SW 1271 (cell line): ENCODE measurements at places on chromosomes 6 and 20.

DNA sequence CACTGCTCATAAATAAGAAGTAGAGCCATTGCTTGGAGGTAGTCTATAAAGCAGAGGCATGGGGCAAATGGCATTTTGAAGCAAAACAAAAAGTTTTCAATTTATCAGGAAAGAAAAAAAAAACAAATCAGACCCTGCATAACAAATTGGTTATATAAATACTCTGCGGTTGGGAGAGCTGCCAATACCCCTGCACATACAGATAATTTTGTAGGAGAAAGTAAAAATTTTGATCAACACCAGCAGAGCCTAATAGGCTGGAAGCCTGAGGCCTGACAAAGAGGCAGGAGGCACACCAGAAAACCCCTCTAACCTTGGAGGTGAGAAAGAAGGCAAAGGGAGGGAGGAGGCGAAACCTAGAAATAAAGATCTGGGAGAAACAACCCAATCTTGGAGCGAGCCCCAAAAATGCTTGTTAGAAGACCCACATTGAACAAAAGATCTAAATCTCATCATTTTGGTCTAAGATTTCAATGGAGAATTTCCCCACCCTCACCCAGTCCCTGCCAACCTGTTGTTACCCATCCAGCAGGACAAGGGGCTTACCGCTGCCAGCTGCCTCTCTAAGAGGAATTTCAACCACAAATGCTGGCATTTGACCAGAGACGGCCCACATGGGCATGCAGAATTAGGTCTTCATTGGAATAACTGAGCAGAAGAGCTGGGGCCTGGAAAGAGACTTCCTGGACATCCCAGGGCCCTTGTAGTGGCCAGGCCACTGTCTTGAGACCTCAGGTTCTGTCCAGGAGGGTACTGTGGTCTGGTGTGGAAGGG, 28.4 kb downstream of the FOXA2 start:
- DNase-seq = no peak

GRCh38 chr6:9532621-9533557, 882.0 kb downstream of the TFAP2A start:
- peak; percentile 29 for DNase-seq

- DNase-seq = no peak
Observed at GRCh38 chr20:34871966-34872621, 562 bp downstream of the GGT7 start.

DNA sequence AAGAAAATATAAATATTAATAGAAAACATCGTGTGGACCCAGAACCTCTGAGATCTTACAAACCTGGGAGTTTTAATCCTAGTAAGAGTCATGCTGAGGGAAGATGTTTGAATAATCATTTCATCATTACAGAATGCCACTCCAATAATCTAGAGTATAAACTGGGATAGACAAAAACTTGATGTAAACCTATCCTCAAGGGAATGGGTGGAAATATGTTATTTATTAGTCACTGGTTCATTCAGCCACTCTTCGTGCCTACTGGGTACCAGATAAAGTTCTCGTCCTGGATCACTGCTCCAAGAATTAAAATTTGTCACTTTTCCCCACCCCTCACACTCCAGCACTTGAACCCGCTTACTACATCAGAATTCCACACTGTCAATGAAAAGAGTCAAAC, 7.7 kb downstream of the HLA-B start:
- DNase-seq = no peak

DNA sequence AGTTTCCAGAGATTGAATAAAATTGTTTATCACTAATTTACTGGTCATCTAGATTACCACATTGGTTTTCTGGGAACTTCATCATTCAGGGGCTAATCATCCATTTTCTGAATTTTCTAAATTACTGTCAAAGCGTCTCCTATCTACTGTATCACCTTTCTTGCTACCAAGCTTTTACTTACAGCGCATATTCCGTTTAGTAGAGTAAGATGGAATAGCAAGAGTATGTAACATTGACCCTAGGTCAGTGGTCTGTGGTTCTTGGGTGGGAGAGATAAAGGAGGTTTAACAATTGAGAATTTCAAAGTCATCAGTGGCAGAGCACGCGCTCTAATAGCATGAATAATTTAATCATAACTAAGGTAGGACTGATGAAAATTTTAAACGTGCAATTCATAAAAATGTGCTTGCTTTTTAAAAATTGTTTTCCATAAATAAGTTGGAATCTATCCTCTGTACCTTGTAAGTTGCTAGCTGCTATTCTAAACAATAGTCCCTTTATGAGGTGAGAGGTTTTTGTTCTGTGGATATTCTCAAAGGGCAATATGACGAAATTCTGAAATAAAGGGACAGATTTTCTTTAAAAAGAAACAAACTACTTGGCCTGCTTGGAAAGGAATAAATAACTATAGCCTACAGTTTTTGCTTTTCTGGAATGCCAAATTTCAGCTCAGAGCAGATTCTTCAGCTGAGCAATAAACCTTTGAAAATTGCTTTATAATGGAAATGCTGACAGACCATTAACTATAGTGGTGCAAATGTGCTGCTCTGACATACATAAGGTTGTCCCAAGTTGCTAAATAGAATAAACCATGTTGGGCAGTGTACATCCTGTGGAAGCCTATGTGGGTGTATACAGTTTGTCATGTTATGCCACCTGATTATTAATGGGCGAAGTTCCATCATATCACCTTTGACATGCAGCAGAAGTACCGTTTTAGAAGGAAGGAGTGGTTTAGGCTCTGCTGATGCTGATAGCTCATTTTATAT, 84.1 kb downstream of the ZFAND3 start:
- DNase-seq = no peak

- DNase-seq = no peak
Observed at GRCh38 chr6:128558021-128558420, 37.6 kb upstream of the PTPRK start.

- DNase-seq = no peak
Observed at GRCh38 chr6:135228486-135228885, 47.4 kb downstream of the MYB start.

- DNase-seq = no peak
Observed at GRCh38 chr6:34308483-34308882, 59.7 kb upstream of the SMIM29 start.

GRCh38 chr20:20452254-20452676, 84.4 kb downstream of the INSM1 start:
- DNase-seq = no peak

DNA sequence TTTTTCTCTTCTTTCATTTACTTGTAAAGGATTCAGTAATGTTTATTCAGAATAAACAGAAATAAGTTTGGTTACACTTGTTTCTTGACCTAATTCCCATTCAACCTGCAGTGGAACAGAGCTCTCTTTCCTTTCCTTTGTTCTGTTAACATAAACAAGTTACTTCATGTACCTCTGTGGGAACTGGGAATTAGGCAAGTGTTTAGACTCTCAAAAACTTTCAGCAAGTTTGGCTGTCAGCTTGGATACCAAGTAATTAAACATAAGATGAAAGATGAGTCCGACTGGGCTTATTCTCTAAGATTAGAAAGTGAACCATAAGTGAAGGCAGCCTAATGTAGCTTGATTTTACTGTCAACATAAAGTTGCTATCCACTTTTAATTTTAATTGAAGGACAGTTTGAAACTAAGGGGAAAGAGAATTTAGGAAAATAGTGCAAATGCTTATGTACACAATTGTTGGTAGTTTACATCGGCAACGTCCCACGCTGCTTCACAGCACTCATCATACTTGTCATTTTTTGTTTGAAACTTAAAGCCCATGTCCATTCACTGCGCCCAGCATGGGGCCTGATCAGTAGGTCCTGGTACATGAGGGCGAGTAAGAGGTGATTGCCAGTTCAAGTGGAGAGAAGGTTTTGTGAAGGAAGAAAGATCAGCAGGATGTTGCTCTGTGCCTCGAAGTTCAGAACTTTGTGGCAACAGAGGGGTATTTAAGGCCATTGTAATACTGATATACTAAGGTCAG, 113.0 kb downstream of the PLEKHG1 start:
- no peak for DNase-seq

DNA sequence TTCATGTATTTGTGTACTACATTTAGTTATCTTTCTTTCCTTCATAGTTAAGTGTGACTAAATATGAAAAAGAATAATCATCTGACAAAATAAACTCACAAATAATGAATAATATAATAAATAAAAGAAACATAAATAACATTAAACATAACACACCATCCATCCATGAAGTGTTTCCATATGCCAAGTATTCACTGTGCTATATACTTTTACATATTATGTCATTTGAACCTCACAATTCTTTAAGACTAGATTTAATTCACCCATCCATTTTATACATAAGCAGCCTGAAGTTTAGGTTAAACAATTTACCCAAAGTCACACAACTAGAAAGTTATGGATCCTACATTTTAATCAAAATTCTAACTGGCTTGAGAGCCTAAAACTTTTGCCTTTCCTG, 549.4 kb upstream of the HS3ST5 start:
- DNase-seq = no peak

- no peak for DNase-seq
Observed at GRCh38 chr6:110298916-110299315, 59.2 kb downstream of the METTL24 start.

DNA sequence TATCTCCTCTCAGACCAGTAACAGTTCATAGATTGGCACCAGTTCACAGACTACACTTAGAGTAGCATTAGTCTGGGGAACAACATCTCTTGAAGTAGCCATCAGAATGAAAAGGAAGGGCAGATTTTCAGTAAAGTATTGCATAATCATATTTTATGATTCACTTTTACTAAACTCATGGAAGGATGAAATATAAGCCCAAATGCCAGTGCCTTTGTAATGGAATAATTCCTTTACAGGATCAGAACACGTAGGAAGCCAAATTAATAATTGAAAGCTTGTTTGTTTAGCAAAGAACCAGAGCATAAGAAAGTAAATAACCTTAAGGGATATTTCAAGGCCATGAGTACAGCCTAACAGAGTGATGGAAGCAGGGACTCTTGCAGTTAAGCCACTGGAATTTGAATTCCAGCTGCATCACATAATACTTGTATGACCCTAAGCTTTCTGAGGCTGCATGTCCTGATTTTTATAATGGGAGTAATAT, 11.4 kb upstream of the LOC128125822 start:
- DNase-seq = no peak

- DNase-seq = no peak
Observed at GRCh38 chr20:33896509-33896908, 85.4 kb downstream of the CHMP4B start.

- DNase-seq = no peak
Observed at GRCh38 chr6:22421198-22421597, 124.4 kb upstream of the PRL start.

- DNase-seq = no peak
Observed at GRCh38 chr6:79413562-79414002, 123.6 kb downstream of the LCA5 start.

DNA sequence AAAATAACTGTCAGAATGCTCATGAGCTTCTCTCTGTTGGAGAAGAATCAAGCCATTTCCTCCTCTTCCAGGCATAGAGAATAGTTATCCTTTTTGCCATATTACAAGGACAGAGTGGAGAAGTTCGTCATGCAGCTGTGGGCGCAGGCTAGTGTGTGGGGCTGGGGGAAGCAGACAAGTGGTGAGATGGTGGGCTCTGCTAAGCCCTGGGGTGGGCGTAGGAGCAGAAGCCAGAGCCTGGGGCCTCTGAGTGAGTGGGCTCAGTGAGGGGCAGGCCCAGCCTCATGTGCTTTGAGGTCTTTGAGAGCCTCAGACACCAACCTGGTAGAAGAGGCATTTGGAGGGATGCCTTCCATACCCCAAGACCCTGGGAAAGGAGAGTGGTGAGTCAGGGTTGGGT, 19.4 kb downstream of the ARID1B start:
- no peak for DNase-seq

GRCh38 chr6:29941016-29941415, 1.3 kb upstream of the HLA-A start:
- no peak for DNase-seq

- DNase-seq = no peak
Observed at GRCh38 chr6:41047745-41048732, 5.0 kb upstream of the APOBEC2 start.

DNA sequence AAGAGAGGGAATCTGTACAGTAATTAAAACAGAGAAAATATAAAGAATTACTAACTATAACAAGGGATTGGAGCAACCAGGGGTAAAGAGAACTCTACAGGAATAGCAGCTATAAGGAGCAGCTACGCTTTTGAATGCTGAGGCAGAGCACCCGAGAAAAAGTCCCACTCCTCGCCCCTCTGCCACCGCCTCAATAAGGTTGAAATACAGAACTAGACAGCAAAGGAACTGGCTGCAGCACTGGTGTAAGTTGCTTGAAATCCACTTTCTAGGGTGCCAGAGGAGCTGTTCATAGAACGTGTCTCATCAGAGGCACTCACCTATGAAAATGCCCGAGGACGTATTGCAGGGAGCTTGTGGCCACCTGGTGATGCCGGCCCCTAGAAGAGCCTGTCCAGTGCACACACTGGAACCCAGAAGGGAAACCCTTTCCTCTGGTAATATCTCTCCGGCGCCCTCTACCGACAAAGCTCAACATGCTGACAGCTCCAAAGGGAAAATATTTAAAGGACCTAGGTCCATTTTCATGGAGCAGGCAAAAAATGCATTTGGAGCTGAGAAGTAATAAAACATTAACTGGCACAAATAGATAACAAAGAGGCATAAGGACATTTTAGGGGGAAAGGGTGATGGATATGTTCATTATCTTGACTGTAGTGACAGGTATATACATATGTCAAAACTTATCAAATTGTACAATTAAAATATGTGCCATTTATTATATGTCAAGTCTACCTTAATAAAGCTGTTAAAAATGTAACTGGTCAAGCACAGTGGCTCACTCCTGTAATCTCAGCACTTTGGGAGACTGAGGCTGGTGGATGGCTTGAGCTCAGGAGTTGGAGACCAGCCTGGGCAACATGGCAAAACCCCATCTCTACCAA, 137.4 kb upstream of the HDAC2 start:
- DNase-seq = peak; percentile 29

- no peak for DNase-seq
Observed at GRCh38 chr6:25755483-25755882, 941 bp downstream of the SLC17A4 start.

DNA sequence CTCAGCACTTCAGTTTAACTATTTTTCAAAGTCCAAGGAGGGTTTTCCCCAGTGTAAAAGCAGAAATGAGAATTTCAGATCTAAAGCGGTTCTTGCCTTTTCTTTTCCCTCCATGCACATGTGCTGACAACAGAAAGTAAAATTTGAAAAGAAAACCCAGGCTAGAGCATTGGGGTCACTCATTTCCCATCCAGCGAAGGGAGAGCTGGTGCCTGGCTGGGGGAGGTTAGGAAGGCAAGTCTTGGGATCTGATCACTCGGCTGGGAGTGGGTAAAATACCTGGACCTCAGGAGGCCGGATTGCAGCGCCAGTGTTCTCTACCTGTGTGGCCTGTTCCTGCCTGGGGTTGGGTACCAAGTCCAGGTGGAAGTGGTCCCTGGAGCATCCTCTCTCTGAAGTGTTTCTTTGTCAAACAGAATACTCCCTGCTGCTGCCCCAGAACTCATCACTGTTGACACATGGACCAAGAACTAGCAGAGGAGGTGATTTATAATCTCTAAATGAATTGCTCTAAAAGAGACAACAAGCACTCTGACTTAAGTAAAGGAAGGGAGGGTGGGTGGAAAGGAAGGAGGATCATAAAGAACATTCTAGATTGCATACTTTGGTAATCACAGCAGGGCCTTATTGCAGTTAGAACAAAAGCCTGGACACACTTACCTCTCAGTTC, 136.0 kb downstream of the MTHFD1L start:
- DNase-seq = no peak
